ENCODE measurements at places on chromosomes 1 and 21.

- DNase-seq, result no peak
Observed at GRCh38 chr1:67608661-67609576, 76.1 kb upstream of the GADD45A start.

GRCh38 chr1:235012436-235013210 is 116.0 kb downstream of the TOMM20 start:
- no peak for DNase-seq

- DNase-seq, result peak; percentile 6
Observed at GRCh38 chr1:199551967-199552565, 475.4 kb upstream of the NR5A2 start.

- DNase-seq, result peak; percentile 75
Observed at GRCh38 chr1:156126043-156126629, 11.6 kb downstream of the LMNA start.

DNA sequence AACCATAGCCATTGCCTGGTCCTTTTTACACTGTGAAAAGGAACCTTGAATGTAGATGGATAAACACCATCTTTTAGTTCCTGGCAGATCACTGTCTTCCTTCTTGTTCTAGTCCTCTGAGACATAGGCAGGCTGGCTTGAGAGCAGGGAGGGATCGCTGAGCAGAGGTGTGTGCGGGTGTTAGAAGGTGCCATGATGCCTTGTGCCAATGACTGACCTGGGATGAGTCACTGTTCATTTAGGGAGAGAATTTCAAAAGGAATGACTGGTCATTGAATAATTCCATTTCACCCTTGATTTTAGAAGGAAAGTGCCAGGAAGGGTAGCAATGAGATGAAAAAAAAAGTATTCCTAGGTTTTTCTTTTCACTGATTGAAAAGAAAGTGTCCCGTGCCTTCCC is 383.9 kb downstream of the KIF26B start:
- DNase-seq, result no peak

DNA sequence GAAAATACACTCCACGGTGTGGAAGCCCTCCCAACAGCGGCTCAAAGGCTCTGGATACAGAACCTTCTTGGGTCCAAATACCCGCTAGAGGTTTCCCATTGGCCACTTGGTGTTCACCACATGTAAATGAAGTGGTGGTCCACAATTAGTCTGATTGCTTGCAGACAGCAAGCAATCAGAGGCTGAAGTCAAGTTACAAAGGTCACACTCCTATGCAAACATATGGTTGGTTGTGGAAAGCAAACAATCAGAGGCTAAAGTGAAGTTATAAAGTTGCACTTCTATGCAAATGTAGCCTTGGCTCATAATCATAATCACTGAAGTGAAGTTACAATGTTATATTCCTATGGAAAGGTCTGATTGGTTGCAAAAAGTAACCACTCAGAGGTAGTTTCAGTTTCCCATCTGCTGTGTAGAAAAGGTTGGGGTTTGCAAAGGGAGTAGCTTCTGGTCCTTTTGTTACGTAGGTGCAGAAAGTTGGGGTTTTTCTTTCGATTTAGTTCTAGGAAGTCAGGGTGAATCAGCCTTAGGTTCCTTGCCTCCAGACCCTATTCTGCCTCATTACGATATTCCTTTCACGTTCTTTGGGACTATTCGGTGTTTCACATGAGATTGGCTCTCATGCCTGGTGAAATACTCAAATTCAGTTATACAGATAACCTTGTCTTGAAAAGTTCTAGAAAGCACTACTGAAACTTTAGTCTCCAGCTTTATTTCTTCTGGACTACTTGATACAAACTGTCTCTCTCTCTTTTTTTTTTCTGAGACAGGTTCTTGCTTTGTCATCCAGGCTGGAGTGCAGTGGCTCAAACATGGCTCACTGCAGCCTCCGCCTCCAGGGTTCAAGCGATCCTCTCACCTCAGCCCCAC is 36.7 kb upstream of the MTF2 start:
- DNase-seq, result no peak

GRCh38 chr1:160645386-160646130 is 1.3 kb downstream of the SLAMF1 start:
- DNase-seq, result no peak

- no peak for DNase-seq
Observed at GRCh38 chr1:161705537-161705936, 1.5 kb upstream of the FCRLA start.

DNA sequence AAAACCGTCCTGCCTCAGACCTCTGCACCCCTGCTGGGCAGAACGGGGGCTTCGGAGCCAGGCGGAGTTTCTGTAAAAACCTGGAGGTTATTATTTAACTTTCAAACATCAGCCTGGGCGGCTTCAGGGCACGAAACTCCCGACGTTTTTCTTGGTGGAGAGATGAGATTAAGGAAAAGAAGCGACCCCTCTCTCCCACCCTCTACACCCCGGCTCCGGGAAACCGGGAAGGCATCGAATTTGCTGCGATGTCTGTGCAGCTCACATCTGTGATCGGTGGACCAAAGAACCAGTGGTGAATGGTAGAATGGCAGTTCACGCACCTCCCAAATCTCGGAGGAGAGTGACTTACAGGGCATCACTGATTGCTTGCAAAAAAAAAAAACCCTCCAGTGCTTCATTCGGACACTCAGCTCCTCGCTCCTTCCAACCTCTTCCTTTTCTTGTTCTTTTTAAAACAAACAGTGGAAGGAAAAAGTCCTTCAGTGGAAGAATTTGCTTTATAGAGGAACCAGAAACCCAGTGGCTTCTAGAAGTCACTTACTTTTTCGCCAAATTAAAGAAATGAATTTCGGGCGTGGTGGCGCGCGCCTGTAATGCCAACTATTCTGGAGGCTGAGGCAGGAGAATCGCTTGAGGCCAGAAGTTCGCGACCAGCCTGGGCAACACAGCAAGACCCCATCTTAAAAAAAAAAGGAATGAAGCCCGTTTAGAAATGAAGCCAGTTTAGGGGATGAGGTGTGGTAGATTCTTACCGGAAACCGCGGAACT is 884 bp downstream of the PHACTR4 start:
- DNase-seq, result peak; percentile 59

GRCh38 chr1:229563241-229563640 is 4.7 kb upstream of the ABCB10 start:
- no peak for DNase-seq

DNA sequence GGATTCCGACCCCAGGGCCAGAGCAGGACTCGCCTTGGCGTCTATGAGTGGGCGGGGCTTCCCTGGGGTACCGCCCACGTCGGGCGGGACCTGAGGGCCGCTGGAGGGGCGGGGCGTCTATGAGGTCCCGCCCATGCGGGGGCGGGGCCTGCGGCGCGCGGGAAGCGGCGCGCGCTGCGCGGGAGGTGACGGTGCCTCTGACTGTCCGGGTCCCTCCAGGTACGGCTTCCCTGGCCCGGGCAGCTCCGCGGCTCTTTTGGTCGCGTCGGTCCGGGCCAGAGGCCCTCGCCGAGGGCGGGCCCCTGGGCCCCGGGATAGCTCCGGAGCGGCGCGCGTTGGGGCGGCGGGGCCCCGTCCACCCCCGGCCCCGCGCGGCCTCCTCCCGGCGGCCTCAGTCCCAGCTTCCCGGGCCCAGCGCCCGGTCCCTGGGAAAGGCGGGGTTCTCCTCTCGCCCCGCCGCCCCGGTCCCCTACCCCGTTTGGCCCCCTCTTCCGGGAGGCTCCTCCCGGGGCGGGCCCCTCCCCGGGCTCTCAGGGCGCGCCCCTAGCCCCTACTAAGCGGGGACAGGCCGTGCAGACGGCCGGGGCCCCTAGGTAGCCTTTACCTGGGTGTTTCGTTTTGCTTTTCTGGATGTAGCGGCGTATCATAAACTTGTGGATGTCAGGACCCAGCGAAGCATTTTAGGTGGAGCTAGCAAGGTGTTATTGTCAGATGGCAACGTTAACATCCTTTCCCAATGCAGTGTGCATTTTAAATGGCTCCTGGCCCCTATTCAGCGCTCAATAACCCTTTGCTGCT is at the start of gene CHAF1B:
CHAF1B (plus strand) TSS at position 160 of the 798 bp plus-strand sequence. CDS start 745 bp downstream, outside the sequence.
- peak; percentile 97 for DNase-seq

GRCh38 chr1:67489643-67490042 is 59.4 kb upstream of the SERBP1 start:
- peak; percentile 64 for DNase-seq
